ENCODE measurements at places on chromosomes 1 and 21. TPM values are rescaled to one million over a fixed set of nuclear protein-coding genes. Genes with fewer than 3 reads are reported as not detected.

The FCGR1A gene
- total RNA-seq = not detected

The PLA2G5 gene
- not detected for total RNA-seq

The TSPEAR gene
- total RNA-seq = not detected

The KCNN3 gene
- total RNA-seq = 0.02 TPM

The ABCA4 gene
- not detected for total RNA-seq

The NKAIN1 gene
- total RNA-seq = not detected

The KRTAP13-2 gene
- total RNA-seq = not detected

The KRTAP19-7 gene
- total RNA-seq = not detected

The DNAJC6 gene
- 1.9 TPM for total RNA-seq

The CYP4A11 gene
- not detected for total RNA-seq

The PRRX1 gene
- not detected for total RNA-seq

The OR2L5 gene
- total RNA-seq = not detected

The AGT gene
- total RNA-seq = not detected

The ILDR2 gene
- total RNA-seq = 6.6 TPM

The LRRC47 gene
- 47.5 TPM for total RNA-seq

The VWA5B1 gene
- 0.16 TPM for total RNA-seq

The RNF187 gene
- 125 TPM for total RNA-seq

The CLDN19 gene
- total RNA-seq = not detected

The OR2T33 gene
- not detected for total RNA-seq

The CLSTN1 gene
- 30.4 TPM for total RNA-seq

The HES2 gene
- total RNA-seq = not detected

The PCP4 gene
- total RNA-seq = not detected

The FCGR2B gene
- total RNA-seq = 0.20 TPM

All from activated naive CD8-positive, alpha-beta T cell treated with anti-CD3 and anti-CD28 coated beads for 36 hours (primary cell).